ENCODE measurements at places on chromosomes 6 and 20.

- DNase-seq: no peak
Measured at GRCh38 chr6:15426395-15426794, 180.5 kb downstream of the JARID2 start.

- peak; percentile 33 for DNase-seq
Measured at GRCh38 chr6:10809098-10809497, 29.2 kb downstream of the MAK start.

DNA sequence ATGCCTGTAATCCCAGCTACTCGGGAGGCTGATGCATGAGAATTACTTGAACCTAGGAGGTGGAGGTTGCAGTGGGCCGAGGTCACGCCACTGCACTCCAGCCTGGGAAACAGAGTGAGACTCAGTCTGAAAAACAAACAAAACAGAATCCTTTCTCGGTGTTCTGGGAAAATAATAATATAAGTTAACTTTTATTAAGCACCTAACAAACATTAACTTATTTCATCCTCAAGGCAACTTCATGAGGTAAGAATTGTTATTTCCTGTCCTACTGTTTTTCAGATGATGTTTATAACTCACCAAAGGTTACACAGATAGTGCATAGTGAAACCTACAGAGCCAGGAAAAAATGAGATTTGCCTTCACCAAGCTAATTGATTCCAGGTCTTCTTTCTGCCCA is 221.4 kb downstream of the PHACTR1 start:
- no peak for DNase-seq

DNA sequence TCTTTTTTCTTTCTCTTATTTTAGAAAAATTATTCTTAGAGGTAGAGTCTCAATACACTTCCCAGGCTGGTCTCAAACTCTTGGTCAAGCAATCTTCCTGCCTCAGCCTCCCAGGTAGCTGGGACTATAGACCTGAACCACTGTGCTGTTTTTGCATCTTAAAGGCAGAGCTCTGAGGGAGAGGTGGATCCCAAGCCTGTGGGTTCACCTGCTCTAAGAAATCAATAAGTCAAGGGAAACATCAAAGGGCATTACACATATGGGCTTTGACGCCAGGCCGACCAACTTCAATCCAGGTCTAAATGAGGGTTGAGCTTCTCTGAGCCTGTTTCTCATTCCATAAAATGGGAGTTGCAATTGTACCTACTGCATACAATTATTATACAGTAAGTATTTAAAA is 223.9 kb downstream of the LY86 start:
- no peak for DNase-seq

DNA sequence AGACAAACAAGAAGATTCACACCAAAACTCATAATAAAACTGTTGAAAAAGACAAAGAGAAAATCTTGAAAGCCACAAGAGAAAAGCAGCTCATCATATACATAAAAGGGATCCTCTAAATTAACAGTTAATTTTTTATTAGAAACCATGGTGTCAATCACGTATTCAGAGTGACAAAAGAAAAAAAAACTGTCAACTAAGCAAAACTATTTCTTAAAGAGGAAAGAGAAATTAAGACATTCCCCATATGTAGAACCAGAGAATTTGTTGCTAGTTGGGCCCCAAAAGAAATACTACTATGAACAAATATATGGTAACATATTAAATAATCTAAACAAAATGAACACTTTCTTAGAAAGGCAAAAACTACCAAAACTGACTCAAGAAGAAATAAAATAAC is 74.3 kb upstream of the TENT5A start:
- no peak for DNase-seq

- peak; percentile 22 for DNase-seq
Measured at GRCh38 chr20:25057234-25058050, 497 bp downstream of the ACSS1 start.

DNA sequence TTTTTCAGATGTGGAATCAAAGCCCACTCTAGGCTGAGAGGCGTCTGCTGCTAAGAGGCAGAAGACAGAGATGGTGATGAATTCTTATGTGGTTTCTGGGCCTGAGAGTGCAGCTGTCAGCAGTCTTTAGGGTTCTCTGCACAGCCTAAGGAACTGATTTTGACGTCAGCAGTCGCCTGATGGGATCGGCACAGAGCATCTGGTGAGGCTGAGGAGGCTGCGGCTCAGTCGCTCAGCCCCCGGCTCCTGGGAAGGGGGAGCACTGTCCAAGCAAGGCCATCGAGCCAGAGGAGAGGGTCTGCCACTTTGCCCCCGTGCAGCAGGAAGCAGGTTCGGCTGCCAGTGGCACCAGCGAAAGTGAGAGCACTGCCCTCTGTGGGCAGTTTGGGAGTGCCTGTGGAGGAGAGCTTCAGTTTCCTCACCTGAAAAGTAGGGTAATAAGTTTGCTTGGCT is 92.5 kb downstream of the TCP11 start:
- DNase-seq: no peak

DNA sequence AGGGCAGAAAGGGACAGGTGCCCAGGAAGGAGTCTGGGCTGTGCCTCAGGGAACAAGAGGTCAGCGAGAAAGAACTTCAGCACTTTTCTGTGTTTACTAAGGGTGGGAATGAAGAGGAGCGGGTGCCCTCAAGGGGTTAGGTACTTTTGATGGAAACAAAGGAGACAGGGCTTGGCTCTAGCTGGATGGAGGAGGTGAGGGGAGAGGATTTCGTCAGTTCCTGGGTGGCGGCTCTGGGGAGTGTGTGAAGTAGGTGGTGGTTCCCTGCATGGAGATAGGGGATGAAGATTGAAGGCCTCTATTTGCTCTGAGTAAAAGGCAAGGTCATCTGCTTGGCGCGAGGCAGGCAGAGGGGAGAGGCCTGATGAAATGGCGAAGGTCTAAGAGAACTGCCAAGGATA is 40.0 kb upstream of the ANKRD60 start:
- DNase-seq: no peak
